ENCODE measurements at places on chromosomes 6 and 20.
A peak's percentile ranks its signal among the peaks of the same experiment; 100 is the strongest.

- DNase-seq, result peak; percentile 49
These were observed 800.6 kb upstream of the MAP3K7 start for GRCh38 chr6:91387290-91388059.

- no peak for DNase-seq
These were observed 1.5 kb downstream of the EBF4 start for GRCh38 chr20:2694008-2694471.

DNA sequence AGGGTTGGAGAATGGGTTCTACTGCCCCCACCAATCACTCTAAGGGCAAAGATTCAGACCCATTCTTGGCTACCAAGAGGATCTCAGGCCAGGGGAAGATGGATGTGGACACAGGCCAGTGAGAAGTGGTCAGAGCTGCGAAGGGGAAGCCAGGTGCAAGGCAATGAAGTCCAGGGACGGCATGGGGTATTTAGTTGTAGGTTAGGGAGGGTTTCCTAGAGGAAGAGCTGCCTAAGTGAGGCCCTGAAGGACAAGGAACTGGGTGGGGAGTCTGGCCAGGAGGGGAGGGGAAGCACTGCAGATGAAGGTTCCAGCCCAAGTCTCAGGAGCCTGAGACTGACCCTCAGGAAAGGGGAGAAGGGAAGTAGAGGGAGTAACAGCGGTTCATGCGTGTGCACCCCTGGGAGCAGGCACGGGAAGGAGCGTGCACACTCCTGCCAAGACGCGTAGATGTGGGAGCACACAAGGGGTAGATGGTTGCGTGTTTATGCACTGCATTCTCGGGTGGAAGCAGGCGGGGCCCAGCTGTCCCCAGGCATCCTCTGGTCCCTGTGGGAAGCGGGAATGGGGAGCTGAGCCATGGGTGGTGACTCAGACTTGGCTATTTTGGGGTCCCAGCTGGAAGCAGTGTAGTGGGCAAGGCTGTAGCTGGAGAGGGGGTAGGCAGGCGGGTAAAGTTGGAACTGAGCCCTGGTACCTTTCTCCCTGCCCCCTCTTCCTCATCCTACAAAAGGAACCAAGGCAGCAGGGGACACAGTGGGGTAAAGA is 3.3 kb downstream of the ACTL10 start:
- DNase-seq, result no peak

GRCh38 chr6:73569121-73569520 is 48.3 kb upstream of the EEF1A1 start:
- DNase-seq, result no peak

DNA sequence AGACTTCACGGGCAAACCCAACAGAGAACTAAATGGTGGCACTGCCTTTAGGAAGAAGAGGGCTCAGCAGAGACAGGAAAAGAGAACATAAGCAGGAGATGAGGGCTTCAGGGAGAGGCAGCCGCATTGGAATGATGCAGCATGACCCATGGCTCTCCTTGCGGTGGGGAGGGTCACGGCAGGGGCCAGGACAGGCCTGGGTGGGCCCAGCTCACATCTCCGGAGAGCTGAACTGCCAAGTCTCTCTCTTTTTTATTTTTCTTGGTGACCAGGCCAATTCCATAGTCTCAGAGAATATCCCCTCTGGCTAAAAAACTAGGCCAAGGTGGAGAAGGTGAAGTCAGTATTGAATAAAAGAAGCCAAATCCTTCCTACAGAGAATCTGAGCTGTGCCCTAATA is 77.5 kb upstream of the TRAF3IP2 start:
- DNase-seq, result no peak

- DNase-seq, result no peak
These were observed 16.1 kb downstream of the PLA2G7 start for GRCh38 chr6:46719099-46719498.

DNA sequence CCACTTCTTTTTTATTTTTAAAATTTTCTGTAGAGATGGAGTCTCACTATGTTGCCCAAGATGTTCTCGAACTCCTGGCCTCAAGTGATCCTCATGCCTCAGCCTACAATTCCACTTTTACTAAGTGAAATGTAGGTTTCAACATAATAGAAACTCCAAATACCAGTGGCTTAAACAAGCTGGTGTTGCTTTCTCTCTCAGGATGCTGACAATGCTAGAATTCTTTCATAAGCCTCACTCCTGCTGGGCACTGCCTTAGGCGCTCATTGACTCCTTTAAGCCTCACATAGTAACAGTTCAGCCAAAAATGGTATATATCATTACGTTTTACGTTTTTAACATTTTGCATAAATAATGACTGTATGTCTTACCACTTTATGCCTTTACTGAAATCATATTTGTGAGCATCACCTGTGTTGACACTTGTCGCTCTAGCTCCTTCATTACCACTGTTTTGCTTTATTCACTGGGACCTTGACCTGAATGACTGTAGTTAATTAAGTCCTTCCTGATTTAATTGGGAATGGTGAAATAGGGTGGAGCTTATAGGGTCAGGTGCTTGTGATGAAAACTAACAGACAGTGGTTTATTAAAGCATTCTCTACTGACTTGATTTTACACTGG is 3.9 kb upstream of the CST9 start:
- DNase-seq, result no peak

DNA sequence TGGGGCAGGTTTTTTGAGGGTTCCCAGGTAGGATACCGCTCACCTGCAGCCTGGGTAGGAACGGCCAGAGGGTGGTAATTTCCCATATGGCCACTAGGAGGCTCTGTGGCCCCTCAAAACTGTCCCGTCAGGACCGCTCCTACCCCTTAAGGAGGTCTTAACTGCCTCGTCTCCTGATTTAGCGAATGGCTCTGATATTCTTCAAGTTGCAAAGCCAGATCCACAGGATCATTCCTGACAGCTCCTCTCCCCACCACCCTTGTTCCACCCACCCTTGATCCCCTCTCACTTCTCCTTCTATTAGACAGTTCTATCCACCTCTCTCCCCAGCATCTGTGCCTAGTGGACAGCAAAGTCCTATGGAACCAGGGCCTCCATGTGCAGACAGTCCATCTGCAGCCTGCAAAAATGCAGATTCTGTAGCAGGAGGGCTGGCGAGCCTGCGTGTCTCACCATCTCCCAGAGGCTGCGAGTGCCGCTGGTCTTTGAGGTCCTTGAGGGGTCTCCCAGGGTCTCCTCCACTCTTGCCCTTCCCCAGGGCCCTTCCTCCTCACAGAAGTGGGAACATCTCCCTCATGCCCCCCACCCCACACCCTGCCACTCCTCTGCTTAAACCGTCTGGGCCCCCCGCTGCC is 34.3 kb upstream of the ZBP1 start:
- DNase-seq, result peak; percentile 79

- no peak for DNase-seq
These were observed 110.2 kb downstream of the AGPAT4 start for GRCh38 chr6:161163466-161164181.

DNA sequence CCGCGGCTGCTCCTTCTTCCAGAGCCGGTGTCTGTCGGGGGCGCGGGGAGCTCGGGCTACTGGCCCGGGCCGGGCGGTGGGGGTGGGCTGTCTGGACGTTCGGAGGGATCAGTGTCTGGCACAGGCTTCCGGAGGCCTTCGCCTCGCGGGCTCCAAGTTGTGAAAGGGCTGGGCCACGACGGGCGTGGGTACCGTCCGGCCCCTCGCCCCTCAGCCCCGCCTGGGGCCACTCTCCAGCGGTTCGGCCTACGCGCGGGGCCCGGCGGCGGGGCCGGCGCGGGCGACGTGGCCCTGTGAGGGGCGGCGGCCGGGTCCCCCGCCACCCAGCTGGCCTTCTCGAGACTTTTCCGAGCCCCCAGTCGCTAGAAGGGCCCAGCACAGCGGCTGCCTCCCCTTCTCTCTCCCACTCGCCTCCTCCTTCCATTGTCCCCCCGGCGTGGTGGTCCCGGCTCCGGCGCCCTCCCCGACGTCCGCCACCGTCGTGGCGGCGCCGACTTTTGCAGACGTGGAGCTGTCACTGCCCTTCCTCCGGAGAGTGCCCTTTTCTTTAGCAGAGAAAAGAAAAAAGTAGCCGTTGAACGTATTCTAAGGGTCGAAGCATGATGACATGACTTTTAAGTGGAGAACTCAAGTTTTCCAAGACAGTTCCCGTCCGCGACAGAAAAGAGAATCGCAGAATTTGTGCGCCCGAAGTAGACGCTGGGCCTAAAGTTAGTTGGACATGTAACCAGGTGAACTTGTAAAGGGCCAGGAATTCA is 571 bp downstream of the ITCH start:
- peak; percentile 54 for DNase-seq

DNA sequence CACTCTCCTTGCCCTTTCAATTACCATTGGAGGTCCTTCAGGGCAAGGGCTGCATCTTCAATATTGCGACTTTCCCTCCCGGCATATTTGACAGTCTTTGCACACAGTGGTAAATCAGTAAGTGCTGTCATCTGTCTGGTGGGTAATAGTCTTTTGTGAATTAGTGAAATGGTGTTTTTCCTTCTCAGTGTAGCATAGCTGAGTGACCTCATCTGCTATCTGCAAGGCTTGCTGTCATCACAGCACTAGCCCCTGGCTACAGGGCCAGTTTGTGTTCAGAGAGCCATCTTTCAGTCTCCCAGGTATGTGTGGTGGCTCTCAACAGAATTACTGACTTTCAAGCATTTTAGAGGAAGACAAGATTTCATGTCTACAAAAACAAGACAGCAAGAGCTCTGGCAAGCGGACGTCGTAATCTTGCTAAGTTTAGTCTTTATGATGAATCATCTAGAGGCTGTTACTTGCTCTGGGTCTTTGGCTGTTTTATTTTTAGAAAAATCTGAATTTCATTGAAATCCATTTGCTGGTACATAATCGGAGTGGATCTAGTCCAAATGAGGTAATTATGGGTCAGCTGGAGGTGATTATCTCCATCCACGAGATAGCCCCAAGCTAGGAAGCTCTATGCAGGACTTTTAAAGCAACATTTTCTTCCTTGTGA is 528.9 kb downstream of the EPM2A start:
- DNase-seq, result peak; percentile 8

- peak; percentile 10 for DNase-seq
These were observed 5.3 kb downstream of the RNF144B start for GRCh38 chr6:18392346-18392877.

DNA sequence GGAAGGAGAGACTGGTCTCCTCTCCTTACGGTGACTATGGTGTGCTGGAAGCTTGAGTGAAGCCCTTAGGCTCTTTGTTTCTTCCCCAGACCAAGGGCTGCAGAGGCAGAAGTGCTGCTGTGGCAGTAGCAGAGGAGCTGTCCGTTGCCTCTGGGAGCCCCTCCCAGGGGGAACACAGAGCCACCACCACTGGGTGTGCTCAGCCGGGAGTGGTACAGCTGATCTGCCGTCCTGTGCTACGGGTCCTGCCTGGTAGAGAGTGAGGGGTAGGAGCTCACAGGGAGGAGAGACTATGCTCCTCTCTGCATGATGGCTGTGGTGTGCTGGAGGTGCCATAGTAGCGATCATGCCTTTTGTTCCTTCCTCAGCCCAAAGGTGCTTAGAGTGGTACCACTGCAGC is 318.7 kb downstream of the DOK5 start:
- no peak for DNase-seq

GRCh38 chr6:106538145-106538544 is 91.2 kb downstream of the RTN4IP1 start:
- DNase-seq, result no peak

GRCh38 chr20:25285091-25285647 is 37.3 kb downstream of the PYGB start:
- peak; percentile 31 for DNase-seq

- DNase-seq, result no peak
These were observed 6.2 kb downstream of the TMEM242 start for GRCh38 chr6:157316871-157317814.

GRCh38 chr20:14643556-14643955 is 306.1 kb upstream of the FLRT3 start:
- DNase-seq, result peak; percentile 96

GRCh38 chr6:159865226-159865920 is 25.4 kb upstream of the MAS1 start:
- no peak for DNase-seq

DNA sequence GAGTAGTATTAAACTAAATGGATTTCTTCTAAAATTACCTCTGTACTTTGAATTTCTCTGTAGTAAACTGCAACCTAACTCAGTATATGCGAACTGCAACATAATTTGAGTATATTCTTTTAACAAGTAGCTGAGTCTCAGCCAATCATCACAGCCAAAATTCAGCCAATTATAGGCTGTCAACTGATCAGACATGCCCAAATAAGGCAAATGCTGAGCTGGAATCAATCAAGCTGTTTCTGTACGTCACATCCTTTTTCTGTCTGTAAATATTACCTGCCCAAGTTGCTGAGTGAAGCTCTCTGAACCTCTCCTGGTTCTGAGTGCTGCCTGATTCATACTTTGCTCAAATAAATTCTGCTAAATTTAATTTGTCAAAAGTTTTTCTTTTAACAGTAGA is 9.5 kb upstream of the C6orf58 start:
- no peak for DNase-seq

DNA sequence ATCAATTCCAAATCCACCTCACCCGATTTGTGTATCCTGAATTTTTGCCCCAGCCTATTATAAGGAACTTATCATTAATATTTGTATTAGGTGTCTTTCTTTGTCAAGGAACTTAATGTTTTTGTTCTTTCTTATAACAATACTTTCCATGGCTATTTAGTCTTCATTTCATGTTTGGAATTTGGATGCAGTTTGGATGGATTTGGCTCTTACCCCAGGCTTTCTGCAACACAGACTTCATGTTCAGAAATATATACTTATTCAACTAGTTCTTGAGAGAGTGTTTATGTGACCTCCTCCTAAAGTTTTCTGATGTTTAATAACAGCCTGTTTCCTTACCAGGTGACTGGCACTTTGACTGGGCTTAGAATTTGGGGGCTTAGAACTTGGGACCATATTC is 35.9 kb upstream of the TOX2 start:
- DNase-seq, result no peak

DNA sequence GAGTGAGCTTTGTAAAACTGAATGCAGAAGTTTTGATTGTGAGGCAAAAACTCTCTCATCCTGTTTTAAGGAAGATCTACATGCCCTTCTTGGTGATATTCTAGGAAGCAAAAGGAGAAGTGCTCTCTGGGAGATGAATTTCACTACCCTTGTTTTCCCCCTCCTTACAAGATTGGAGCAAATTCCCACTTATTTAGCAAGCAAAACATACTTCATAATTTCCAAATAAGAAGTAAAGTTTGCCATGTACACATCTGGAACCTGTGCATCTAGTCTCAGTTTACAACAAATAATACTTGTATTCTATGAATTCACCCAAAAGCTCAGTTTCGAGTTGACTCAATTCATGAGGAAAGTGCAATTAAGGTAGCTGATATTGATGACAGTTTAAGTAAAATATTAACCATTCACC is 27.6 kb upstream of the IFNGR1 start:
- DNase-seq, result no peak
